ENCODE measurements at places on chromosomes 13 and 19. TPM values are rescaled to one million over a fixed set of nuclear protein-coding genes. Genes with fewer than 3 reads are reported as not detected.

FGF21 gene
- not detected for total RNA-seq

DIRAS1 gene
- 4.0 TPM for total RNA-seq

SERPINE3 gene
- not detected for total RNA-seq

COX7A1 gene
- total RNA-seq, result not detected

TSHZ3 gene
- 3.0 TPM for total RNA-seq
